ENCODE measurements at places on chromosomes 7 and 10. TPM values are rescaled to one million over a fixed set of nuclear protein-coding genes. Genes with fewer than 3 reads are reported as not detected.
A peak's percentile ranks its signal among the peaks of the same experiment; 100 is the strongest.

RNLS gene
- total RNA-seq = 7.0 TPM

CYP3A7 gene
- total RNA-seq = 0.46 TPM

PDE1C gene
- 8.5 TPM for total RNA-seq

SEPTIN7 gene
- 156 TPM for total RNA-seq

CHCHD2 gene
- total RNA-seq = 251 TPM

MMRN2 gene
- total RNA-seq = 5.5 TPM

- peak; percentile 48 for DNase-seq
Observed at GRCh38 chr7:155198901-155199845, 98.5 kb upstream of the INSIG1 start.

DNA sequence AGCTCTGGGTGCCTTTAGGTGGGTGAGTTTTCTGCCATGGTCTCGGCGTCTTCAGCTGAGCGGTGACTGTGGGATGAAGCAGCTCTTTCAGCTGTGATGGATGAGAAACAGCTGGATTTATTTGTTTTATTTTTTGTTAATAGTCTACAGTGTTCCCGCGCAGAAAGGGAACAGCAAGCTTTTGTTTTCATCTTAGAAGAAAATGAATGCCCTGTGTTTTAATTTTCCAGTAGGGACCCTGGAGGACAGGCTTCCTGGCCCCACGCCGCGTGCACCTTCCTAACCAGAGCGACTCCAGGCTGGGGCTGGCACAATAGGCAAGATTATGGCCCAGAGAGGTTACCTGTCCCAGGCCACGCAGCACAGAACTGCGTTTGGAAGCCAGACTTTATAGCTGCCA lies 57.6 kb downstream of the GTF2IRD1 start:
- DNase-seq = no peak

- DNase-seq = no peak
Observed at GRCh38 chr10:49627038-49627437, 13.2 kb downstream of the CHAT start.

DNA sequence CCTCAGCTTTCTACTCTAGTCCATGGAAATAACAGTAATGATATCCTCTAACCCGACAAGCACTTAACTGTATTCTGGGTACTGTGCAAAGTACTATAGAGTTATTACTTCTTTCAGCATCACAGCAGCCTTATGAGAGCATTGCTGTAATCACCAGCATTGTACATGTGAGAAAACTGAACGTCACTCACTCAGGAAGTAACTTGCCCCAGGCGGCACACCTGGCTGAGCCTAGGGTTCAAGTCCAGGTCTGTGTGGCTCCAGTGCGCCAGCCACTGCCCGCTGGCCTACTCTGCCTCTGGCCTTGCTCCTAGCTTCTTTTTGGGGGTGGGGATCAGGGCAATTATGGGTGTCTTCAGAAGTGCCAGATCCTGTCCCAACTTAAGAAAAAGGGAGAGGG lies 50.5 kb downstream of the ZMIZ1 start:
- no peak for DNase-seq

GRCh38 chr10:94361171-94361794 lies 1.5 kb downstream of the NOC3L start:
- no peak for DNase-seq

GRCh38 chr10:614139-614711 lies 75.2 kb downstream of the DIP2C start:
- DNase-seq = no peak

GRCh38 chr7:18706670-18707069 lies 211.1 kb downstream of the HDAC9 start:
- no peak for DNase-seq

Data from type B pancreatic cell (in vitro differentiated cells).